Epithelial cell of prostate (primary cell): ENCODE measurements at places on chromosomes 16 and 17.

GRCh38 chr16:89111263-89111662 lies 17.6 kb downstream of the ACSF3 start:
- no peak for DNase-seq

- DNase-seq: no peak
Measured at GRCh38 chr17:29158096-29158487, 22.1 kb downstream of the MYO18A start.

DNA sequence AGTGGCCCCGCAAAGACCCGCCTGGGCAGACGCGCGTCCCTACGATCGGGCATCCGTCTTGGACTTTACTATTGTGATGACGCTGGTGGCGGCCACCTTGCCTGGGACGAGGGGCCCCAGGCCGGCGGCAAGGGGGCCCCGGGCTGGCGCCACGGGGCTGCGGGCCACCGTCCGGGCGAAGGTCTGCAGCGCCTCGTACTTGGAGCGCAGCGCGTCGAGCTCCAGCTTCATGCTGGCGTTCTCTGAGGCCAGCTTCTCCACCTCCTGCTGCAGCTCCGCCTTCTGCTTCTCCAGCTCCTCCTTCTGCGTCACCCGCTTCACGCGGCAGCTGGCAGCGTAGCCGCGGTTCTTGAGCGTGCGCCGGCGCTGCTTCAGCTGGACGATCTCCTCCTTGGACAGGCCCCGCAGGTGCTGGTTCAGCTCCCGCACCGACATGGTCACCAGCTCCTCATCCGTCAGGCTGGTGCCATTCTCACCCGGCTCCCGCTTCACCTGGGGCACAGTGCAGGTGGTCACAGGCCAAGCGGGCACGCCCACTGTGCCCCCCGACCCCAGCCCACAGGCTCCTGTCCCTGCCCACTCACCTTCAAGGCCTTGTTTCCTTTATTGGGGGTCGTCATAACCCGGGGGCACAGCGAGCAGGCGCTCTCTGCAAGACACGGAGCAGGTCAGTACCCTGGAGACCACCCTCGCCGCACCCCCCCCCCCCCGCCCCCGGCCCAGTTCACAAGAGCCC lies 4.8 kb upstream of the SIRT7 start:
- no peak for DNase-seq

- no peak for DNase-seq
Measured at GRCh38 chr17:63250830-63251229, 195.3 kb downstream of the CYB561 start.

- no peak for DNase-seq
Measured at GRCh38 chr16:68236826-68237242, 907 bp upstream of the ESRP2 start.

- peak; percentile 69 for DNase-seq
Measured at GRCh38 chr16:85746460-85747215, 4.3 kb downstream of the C16orf74 start.

- DNase-seq: peak; percentile 77
Measured at GRCh38 chr17:15920758-15921239, 24.1 kb upstream of the ADORA2B start.

GRCh38 chr16:72301523-72302236 lies 129.7 kb upstream of the PMFBP1 start:
- no peak for DNase-seq

- no peak for DNase-seq
Measured at GRCh38 chr17:57368637-57369336, 112.5 kb downstream of the MSI2 start.

DNA sequence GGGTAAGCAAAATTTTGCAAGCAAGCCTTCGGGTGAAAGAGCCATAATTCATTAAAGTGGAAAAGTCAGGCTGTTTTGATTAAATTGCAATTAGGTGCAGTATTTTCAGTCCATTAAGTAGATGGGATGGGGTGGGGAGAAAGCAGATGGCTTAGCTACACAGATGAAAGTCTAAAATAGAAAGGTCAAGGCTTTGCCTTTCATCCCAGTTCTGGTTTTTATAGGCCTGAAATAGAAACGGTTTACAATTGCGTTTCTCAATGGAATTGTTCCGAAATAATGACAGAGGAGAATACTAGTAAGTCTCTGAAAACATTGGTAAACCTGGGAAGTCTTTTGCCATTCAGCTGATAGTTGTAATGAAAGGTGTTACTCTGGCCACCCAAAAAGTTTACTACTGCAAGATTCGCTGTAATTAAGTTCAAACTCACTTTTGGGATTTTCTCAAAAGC lies 1.5 kb downstream of the PPM1E start:
- no peak for DNase-seq

DNA sequence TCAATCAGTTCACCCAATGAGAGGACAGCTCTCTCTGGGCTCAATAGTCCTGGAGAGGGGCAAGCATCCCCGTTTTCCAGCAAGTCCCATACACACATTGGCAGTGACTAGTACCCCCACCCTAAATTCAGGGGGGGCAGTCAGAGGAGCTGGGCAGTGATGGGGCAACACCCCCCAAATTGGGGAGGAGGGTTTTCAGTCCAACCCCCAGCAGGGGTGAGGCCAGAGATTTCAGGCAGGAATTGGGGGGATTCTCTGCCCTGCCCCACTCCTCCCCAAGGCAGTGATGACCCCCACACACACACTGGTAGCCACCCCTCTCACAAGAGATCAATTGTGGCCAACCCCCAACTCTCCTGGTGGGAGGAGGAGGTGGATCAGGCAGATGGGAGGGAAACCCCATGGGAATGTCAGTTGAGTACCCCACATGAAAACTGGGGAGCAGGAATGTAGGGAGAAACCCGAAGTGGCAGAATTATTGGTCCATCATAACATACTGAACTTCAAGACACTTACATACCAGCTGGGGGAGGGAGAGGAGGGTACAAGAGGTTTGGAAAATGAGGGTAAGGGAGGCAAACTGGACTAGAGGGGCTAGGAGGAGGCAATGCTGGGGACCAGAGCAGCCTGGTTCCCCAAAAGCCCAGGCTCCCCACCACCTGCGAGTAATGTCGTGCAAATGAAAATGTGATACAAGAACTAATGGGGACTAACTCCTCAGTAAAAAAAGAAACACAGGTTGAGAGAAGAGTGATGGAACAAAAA lies 3.1 kb downstream of the VAMP2 start:
- no peak for DNase-seq

GRCh38 chr17:4554441-4554996 lies 665 bp downstream of the MYBBP1A start:
- DNase-seq: no peak

DNA sequence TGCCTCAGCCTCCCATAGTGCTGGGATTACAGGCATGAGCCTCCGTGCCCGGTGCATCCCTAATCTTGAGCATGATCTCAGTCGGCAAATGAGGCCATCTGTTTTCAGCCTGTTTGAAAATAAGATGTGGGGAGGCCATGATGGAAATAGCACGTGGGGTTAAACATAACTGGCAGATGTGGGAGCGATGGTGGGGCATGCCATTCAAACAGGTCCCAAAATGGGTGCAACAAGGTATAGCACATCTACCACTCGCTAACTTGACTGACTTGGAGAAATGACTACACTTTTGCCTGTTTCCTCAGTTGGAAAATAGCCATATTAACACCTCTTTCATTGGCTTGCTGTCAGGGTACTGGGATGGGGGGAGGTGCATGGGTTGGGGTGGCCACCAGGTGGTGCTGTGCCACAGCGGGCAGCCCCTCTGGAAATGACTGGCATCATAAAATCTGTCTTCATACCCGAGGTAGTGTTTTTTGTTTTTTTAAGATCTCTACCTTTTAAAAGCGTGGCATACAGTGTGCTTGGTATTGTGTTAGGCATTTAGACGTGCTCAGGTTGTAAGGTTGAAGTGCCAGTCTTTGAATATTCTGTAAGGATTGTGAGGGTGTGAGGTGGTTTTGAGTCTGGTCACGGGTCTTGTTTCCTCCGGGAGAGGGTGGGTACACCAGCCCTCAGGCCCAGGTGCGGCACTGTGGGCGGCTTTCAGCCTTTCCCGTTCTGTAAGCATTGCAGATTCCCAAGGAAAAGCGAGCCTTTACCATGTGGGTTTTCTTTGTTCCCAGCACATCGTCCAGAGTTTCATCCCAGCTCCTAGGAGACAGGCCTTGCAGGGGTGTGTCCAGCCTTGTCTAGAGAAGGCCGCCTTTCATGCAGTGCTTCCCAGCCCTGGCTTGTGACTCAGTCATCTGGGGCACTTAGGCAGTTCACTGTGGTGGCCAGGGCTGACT lies 2.9 kb upstream of the TTYH2 start:
- peak; percentile 18 for DNase-seq

GRCh38 chr17:78267253-78268073 lies 36.0 kb downstream of the TMEM235 start:
- DNase-seq: no peak

- no peak for DNase-seq
Measured at GRCh38 chr17:45021607-45022287, 29.7 kb downstream of the DCAKD start.

DNA sequence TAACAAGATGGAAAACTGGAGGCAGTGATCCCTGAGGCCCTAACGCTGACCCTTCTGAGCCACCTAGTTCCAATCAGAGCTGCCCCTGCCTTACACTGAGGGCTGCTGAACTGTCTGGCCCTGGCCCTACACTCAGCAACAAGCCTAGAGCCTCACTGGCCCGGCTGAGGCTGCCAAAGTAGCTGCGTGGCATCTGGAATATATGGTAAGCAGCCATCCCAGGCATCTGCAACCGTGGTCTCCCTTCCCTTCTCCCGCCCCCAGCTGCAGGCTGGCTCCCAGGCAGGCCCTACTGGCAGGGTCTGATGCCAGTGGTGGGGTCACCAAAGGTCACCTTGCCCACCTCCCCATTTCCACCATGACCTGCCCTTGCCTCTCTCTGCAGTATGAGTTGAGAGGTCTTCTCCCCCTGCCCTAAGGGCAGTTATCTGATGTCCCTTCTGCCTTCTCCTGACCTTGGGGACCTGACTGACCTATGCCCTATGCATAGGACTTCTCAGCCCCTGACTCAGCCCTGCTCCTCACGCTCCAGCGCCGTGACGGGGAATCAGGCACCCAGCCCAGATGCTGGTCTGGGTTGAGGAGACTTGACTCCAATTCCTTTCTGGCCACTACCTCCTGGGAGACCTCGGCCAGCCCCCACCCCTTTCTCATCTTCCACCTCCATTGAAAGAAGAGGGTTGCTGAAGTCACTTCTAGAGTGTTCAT lies 45.3 kb downstream of the CPNE2 start:
- DNase-seq: no peak

GRCh38 chr16:50462793-50463507 lies 85.2 kb upstream of the NKD1 start:
- no peak for DNase-seq

DNA sequence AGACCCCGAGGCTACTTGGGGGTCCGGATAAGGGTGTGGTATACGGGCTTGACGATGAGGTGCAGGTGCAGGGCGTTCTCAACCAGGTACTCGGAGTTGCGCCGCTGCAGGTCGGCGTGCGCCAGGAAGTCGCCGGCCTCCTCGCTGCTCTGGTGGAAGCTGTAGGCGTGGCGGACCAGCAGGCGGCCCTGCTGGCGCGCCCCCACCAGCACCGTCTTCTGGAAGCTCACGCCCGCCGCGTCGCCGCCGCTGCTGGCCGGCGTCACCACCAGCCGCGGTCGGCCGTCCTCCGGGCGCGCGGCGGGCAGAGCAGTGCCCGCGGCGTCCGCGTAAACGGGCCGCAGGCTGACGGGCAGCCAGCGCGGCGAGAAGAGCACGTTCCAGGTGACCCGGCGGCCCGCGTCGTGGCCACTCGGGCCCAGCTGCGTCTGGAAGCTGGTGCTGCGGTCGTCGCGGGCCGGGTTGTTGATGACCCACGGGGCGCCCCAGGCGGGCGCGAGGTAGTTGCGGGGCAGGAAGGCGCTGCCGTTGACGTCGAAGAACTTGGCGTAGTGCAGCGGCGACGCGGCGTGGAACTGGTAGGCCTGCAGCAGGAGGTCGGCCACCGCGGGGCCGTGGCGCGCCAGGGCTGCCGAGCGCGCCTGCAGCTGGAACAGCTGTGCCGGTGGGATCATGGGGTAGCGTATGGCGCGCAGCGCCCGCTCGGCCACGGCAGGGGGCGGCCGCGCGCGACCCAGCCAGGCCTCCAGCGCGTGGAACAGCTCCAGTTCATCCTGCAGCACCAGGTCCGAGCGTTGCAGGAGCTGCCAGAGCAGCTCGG lies 4.8 kb downstream of the BTBD17 start:
- DNase-seq: no peak

DNA sequence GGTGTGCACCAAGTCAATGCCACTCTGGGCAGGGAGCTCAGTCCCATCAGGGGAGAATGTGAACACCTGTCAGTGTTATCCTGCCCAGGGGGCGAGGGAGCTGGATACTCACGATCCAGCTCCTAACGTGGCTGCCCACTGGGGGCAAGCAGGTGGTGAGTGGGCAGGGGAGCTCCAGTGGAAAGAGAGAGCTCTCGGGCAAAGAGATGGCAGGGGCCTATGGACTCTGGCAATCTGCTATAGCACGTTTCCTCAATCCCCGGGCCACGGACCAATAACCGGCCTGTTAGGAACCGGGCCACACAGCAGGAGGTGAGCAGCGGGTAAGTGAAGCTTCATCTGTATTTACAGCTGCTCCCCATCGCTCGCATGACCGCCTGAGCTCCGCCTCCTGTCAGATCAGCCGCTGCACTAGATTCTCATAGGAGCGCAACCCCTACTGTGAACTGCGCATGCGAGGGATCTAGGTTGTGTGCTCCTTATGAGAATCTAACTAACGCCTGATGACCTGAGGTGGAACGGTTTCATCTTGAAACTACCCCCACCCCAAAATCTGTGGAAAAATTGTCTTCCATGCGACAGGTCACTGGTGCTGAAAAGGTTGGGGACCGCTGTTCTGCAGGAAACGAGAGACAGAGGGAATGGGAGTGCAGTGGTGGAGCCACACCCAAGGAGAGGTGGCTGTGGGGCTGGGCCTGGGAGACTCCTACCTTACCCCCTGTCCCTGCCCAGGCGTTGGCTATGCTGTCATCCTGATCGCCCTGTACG lies 15.6 kb downstream of the SLC6A2 start:
- DNase-seq: no peak

GRCh38 chr17:63437287-63438091 lies 8.6 kb downstream of the CYB561 start:
- DNase-seq: no peak

DNA sequence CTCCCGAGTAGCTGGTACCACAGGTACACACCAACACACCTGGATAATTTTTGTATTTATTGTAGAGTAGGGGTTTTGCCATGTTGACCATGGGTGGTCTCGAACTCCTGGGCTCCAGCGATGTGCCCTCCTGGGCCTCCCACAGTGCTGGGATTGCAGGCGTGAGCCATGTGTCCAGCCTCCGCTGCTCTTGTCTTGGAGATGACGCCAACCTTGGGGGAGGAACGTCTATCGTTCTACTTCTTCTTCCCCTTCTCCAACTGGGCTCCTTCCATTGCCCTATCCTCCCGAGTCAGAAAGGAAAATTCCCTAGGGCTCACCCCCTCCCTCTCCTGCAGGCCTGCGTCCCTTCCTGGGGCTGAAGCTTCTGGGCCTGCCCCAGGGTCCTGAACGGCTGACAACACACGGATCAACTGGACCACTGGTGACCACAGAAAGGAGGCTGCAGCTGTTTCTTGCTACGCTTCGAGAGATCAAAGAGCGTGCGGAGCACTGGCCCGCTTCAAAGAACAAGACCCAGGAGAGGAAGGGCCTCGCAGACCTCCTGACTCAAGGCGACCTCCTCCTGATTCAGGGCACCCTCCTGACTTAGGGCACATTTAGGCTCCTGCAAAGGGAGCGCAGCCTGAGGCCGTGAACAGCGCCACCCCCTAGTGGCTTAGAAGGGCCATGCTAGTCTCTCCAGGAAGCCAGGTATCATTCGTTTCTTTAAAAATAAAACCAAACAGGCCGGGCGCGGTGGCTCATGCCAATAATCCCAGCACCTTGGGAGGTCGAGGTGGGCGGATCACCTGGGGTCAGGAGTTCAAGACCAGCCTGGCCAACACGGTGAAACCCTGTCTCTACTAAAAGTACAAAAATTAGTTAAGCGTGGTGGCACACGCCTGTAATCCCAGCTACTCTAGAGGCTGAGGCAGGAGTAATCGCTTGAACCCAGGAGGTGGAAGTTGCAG lies 48.5 kb upstream of the HELZ start:
- no peak for DNase-seq
